ENCODE measurements at places on chromosomes 13 and 19.

GRCh38 chr19:57900311-57900710 is 11.5 kb upstream of the ZNF814 start:
- no peak for DNase-seq

DNA sequence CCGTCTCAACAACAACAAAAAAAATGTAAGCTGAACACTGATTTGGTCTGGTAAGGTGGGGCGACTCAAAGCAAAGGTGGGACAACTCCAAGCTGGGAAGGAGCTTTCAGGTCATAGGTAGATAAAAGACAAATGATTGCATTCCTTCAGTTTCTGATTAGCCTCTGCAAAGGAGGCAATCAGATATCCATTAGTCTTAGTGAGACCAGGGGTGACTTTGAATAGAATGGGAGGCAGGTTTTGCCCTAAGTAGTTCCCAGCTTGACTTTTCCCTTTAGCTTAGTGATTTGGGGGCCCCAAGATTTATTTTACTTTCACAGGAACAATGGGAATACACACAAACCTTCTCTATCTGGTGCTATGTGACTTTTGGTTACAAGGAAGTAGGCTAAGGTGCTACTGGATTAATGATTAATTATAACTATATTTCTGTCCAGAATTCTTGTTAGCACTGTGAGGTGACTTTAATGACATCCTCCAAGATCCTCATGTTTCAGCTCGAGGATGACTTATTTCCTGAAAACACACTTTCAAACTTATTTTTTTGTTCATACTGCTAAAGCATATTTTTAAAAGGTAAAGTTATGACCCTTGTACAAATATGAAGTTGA is 10.6 kb upstream of the MTRF1 start:
- DNase-seq = no peak

- no peak for DNase-seq
These were observed 135.1 kb downstream of the FREM2 start for GRCh38 chr13:38821770-38822551.

DNA sequence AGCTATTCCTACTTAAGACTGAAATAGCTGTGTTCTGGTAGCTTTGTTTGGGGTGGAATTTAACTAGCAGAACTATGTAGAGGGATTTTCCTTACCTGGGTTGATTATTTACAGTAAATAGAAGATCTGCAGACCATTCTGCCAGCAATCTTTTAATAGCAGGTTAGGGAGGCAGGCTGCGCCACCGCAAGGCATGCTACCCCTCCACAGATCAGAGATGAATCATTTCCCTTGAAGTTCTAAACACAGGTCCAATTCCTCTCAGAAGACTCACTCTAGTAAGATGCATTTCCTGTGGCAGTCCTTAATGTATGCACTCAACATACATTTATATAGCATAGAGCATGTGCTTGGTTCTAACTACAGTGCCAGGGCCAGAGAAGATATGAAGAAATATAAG is 109.0 kb downstream of the TNFRSF19 start:
- DNase-seq = no peak

GRCh38 chr13:113532156-113532806 is 41.8 kb upstream of the DCUN1D2 start:
- peak; percentile 26 for DNase-seq

GRCh38 chr13:34914416-34914815 is 27.7 kb upstream of the NBEA start:
- DNase-seq = no peak

GRCh38 chr13:33011828-33012470 is 4.3 kb upstream of the KL start:
- no peak for DNase-seq

DNA sequence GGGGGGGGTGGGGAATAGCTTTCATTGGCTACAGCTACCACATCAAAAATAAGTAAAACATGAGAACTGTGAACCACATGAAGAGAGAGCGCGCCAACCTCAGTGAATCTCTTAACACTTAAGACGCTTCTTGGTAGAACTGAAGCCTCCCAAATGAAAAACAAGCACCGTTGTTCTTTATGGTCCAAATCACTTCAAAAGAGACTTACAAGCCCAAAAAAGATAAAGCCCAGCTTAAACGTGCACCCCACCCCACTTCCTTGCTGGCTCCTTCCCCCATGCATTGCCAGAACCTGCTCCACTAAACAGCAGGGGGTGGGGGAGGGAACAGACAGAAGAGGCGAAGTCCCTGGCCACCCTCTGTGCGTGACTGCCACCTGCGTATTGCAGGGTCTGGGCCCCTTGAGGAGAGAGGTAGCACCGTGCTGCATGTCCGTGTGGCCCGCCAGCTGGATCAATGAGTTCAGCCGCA is 479.1 kb downstream of the FOXO1 start:
- DNase-seq = no peak

DNA sequence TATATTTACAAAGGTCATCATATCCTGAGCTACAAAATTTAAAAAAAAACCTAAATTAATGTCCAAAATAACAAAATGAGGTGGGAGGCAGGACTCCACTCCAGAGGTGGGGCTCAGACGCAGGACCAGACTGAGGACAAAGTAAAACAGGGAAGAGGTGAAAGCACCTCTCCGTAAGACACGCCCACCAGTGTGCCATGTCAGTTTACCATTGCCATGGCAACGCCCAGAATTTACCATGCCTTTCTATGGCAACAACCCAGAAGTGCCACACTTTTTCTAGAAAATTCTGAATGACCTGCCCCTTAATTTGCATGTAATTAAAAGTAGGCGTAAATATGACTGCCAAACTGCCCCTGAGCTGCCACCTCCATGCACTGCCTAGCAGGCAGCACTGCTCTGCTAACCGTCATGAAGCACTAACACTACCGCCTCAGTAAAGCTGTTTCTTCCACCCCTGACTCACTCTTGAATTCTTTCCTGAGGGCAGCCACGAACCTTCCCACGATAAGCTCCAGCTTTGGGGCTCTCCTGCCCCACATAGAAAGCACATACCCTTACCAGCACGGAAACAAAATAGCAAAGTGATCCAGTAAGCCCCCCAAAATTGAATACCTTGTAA is 22.3 kb upstream of the PDCD5 start:
- DNase-seq = no peak

GRCh38 chr19:39540333-39540673 is 342 bp upstream of the EID2 start:
- no peak for DNase-seq

DNA sequence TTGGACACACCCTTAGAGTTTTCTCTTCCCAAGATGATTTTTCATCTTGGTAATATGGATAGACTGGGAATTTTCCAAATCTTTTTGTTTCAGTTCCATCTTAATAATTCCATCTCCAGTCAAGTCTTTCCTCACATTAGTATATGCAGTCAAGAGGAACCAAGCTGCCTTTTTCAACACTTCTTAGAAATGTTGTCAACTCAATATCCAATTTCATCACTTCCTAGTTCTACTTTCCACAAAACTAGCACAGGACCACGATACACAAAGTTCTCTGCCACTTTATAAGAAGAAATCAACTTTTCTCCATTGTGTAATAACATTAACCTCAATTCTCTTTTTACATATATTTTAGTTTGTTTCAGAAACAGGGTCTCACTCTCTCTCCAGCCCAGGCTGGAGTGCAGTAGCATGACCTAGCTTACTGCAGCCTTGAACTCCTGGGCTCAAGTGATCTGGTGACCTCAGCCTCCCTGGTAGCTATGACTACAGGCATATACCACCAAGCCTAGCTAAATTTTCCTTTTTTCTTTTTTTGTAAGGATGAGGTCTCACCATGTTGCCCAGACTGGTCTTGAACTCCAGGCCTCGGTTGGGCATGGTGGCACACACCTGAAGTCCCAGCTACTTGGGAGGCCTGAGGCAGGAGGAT is 15.5 kb downstream of the ZNF443 start:
- no peak for DNase-seq

DNA sequence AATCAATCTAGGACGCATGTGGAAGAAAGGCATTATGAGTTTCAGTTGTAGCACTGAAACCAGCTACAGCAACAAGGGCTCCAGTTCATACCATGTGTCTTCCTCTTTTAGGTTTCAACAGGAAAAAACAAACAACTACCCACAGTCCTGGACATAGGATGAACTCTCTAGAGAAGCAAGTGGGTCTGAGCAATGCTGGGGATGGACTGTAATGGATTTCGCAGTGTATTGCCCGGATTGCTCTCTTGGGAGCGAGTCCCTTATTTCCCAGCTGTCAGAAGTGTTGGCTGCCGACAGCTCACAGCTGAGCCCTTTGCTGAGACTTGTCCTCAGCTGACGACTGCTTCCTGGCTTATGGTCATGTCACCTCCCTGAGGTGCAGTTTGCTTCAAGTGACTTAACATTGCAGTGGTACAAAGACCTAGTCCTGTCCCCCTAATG is 12.1 kb upstream of the MYCBP2 start:
- DNase-seq = no peak

GRCh38 chr19:48818234-48818820 is 7.5 kb upstream of the BCAT2 start:
- DNase-seq = no peak

DNA sequence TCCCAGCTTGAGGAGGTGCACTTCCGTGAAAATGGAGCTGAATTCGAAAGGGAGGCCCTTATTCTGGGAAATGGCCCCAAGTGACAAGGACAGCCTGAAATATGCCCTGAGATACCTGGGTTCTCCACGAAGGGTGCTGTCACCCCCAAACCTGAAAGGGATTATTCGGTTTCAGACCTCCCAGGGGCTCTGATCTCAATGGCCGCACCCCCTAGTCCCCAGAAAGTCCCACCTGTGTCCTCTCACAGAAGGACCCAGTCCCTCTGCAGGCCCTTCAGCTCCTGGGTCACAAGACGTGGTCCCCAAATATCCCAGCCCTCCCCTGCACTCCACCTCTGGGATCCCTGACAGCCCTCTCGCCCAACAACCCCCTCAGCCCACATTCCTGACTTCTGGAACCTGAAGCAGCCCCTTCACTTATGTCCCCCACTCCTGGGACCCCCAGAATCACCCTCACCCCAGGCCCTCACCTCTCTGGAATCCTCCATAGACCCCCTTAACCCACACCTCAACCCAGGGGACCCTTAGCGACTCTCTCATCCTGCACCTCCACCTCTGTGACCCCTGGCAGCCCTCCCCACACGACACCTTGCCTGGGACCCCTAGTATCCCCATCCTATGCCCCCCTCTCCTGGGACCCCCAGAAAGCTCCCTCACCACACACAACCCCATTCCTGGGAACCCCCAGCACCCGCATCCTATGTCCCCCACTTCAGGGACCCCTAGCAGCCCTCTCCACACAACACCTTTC is 606 bp downstream of the SYNGR4 start:
- DNase-seq = no peak

DNA sequence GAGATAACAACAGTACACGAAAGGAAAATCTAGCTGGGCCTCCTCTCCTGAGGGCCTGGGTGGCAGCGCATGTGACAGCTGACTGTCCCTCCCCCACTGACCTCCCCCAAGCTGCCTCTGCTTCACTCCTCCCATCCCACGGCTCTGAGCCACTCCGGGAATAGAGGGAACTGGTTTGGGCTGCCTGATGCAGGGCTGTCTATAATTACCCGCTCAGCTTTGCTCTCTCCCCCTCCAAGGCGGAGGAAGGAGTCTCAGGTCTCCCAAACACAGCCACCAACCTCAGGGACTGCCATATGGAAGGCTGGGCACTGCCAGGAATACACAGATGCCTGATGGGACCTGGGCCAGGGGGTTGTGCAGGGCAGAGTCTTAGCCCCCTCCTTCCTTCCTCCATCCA is 7.9 kb downstream of the NAPA start:
- DNase-seq = peak; percentile 94

DNA sequence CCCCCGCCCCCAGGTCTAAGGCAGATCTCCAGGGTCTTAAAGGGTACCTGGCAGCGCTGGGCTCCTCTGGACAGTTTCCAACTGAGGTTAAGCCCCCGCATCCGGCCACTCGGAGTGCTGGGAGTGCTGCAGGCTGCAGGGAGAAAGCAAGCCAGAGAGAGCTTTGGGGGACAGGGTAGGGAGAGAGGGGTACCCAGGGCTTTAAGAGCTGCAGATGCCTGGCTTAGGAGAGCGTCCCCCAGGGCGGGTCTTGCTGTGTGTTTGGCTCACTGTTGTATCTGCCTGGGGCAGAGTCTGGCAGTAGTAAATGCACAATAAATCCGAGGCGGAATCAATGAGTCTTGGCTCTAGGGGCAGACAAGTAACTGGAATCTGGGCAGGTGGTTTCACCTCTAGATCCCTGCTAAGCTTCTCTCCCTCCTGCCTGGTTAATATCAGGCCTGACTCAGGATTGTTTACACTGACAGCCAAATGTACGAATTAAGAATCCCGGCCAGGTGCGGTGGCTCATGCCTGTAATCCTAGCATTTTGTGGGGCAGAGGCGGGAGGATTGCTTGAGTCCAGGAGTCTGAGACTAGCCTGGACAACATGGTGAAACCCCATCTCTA is 798 bp upstream of the COX6B2 start:
- DNase-seq = peak; percentile 33

- no peak for DNase-seq
These were observed 41.2 kb downstream of the BRD4 start for GRCh38 chr19:15291089-15291488.

GRCh38 chr13:39374741-39375189 is 228.2 kb downstream of the LHFPL6 start:
- DNase-seq = no peak

- no peak for DNase-seq
These were observed 159.1 kb downstream of the LIG4 start for GRCh38 chr13:108056278-108056677.

DNA sequence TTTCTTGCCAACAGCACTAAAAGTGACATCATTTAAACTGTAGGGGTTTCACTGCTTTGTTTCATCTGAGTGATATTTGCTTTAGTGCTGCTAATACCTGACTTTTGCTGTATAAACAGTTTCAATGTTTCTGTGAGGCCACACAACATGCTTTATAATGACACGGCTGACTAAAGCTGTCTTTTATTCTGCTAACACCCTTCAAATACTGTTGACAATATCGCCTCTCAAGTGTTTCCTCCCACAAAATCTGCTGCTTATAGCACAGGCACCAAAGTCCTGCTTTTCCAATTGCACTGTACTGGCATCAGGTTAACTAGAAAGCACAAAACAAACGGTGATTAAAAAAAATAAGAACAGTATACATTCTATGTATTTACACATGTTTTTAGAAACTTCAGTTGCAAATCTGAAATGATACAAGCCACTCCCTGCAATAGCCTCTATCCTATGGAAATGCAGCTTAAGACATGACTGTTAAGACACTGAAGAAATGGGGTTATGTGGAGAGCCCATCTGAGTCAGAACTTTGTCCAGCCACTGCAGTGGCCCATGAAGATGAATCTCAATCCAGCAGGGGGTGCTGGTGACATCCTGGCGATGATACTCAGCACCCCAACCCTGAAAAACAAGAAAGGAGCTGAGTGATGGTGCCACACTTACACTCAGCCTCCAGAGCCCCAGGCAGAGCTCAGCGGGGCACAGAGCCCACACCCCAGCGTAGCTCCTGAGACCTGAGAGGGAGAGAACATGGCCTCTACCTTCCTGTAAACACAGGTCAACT is 29.4 kb downstream of the RFXAP start:
- no peak for DNase-seq

DNA sequence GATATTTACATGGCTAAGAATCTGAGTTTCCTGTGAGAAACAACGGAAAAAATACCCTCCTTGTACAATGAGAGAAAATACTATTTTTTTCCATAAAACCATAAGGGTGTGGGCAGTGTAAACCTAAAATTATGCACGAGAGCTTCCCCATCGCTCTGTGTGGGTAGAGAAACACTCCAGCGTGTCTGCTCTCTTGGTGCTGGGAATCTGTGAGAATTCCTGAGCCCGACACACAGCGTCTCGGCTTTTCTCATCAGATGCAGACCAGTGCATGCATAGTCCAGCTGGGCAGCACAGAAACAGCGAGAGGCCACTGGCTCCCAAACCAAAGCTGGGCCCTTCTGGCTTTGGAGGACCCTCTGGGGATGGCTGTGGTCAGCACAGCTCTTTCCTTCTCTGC is 12.0 kb downstream of the PLPP2 start:
- no peak for DNase-seq

- no peak for DNase-seq
These were observed 302.8 kb downstream of the ENOX1 start for GRCh38 chr13:43483930-43484329.
